ENCODE measurements at places on chromosomes 3 and 15.

DNA sequence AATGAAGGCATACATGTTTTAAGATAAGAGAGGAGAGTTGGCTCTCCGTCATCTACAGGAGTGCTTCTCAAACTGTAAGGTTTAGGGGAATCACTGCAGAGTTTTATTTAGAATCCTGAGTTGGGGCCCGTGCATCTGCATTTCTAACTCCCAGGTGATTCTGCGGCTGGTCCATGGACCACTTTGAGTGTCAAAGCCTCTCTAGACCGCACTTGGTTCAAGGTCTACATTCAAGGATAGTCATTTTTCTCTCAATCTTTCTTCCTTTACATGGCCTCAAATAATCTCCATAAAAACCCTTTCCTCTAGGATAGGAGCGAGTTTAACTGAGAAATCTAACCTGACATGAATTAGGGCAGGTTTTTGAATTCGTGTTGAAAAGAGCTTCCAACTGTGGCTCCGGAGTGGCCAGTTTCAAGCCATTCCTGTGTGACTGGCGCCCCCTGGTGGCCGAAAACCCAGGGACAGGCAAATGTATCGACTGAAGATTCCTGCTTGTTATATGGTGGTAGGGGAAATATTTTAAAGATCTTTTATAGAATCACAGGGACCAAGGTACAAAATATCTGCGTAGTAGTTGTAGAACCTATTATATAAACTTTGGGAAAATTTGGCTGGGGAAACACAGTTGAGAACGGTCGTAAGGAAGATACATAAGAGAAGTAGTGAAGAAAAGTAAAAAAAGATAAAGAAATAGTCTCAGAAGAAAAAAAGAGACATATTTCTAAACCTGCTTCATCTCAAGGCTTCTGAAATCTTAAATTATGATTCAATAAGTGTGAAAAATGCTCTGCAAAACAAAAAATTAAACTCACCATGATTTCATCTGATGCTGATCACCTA, 11.9 kb downstream of the GABRR3 start:
- DNase-seq: no peak

- DNase-seq: no peak
These were observed 480.9 kb downstream of the ZIC1 start for GRCh38 chr3:147890114-147890513.

- no peak for DNase-seq
These were observed 28.3 kb upstream of the TASOR start for GRCh38 chr3:56711344-56711743.

DNA sequence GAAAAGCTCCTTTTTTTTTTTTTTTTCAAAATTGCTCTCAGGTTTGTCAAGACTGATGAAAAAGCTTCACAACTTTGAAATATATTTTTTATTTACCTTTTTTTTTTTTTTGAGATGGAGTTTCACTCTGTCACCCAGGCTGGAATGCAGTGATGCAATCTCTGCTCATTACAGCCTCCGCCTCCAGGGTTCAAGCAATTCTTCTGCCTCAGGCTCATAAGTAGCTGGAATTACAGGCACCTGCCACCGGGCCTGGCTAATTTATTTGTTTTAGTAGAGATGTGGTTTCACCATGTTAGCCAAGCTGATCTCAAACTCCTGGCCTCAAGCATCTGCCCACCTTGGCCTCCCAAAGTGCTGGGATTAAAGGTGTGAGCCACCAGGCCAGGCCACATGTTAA, 1515.0 kb downstream of the OTOL1 start:
- no peak for DNase-seq

GRCh38 chr3:141096164-141096563, 45.0 kb downstream of the SPSB4 start:
- DNase-seq: no peak

- DNase-seq: no peak
These were observed 132.4 kb downstream of the FHIT start for GRCh38 chr3:61118830-61119229.

DNA sequence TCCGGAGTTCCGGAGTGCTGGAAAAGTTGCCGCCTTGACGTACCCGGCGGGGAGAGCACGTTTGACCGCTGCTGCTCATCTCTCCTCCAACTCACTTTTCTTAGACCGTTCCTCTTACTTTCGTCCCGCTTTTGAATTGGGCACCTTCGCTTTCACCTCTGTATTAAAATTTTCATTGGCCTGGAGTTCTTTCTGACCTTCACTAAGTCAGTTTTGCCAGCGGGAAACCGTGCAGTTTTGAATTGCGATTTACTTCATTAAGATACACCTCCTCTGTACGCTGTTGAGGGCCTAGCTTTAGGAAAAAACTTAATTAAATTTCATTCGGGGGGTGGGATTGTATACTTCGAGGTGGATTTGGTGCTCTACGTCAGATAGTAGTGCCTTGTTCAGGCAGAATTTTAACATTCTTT, 1.3 kb downstream of the GMPS start:
- no peak for DNase-seq

- no peak for DNase-seq
These were observed 21.7 kb upstream of the GMNC start for GRCh38 chr3:190883973-190884832.

- DNase-seq: no peak
These were observed 905.8 kb downstream of the IGSF11 start for GRCh38 chr3:118128886-118129285.

DNA sequence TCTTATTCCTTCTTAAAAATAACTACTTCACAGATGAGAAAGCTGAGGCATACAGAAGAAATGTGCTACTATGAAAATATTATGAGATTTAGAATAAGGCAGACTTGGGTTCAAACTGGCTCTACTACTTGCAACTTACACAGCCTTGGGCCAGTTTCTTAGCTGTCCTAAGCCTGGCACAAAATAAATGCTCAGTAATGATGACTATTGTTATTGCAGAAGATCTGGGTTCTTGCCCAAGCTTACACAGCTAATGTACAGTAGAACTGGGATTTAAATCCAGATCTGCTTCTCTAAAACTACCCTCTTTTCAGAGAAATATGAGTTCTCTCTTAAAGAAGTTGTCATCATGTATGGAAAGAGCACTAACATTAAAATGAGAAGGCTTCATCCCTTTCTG, 228.2 kb upstream of the TPRG1 start:
- DNase-seq: no peak

GRCh38 chr3:129432671-129433070, 4.2 kb upstream of the EFCAB12 start:
- DNase-seq: no peak

GRCh38 chr15:67096546-67097294, 31.3 kb downstream of the SMAD3 start:
- DNase-seq: no peak

GRCh38 chr15:20646529-20647142, 105.0 kb upstream of the GOLGA6L6 start:
- DNase-seq: no peak

DNA sequence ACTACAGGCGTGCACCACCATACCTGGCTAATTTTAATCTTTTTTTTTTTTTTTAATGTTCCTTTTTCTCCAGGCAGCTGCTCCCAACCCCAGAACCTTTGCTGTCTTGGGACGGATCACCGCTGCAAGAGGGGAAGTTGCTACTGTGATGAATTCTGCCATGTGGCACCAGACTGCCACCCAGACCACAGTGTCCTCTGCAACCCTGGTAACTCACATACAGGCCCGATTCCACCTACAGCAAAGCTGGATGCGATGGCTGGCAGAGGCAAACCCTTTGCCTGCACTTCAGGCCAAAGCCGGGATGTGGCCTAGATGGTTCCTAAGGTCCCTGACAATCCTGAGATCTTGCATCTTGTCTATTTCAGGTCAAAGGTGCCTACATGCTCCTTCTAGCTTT, 12.7 kb upstream of the MUC20 start:
- DNase-seq: no peak

- no peak for DNase-seq
These were observed 43.2 kb downstream of the DUT start for GRCh38 chr15:48374472-48374871.

DNA sequence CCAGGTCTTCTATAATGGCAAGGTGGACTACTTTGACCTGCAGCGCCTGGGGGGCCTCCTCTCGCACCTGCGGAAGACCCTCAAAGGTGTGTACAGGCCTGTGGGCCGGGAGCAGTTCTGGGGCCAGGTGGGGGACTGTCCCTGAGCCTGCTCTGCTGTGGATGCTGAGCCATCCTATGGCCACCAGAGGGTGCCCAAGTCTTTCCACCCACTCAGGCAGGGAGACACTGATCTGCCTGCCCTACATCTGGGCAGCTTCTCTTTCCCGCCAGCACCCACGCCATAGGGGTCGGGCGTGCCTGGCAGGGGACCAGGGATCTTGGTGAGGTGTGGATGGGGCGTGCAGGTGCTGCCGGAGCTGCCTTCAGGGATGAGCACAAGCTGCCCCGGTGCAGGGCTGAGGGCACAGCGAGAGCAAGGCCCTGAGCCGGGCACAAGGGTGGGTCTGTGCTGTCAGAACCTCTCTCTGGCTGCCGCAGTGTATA, 14.1 kb downstream of the RNF123 start:
- no peak for DNase-seq

DNA sequence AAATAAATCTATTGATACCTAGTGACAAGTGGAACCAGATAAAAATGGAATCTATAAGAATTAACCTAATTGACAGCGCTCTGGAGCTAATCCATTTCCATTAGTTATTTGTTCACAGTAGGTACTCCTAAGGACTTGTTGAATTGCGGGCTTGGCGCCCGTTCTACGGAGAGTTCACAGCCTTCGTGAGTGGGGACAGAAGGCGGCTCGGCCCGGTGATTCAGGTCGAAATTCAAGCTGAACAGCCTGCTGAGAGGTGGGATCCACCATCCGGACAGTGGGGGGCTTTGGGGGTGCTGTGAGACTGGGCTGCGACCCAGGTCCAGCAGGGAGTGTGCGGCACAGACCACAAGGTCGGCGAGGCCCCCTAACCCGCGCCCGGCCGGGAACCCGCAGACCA, 779 bp upstream of the CTNNB1 start:
- no peak for DNase-seq

- DNase-seq: no peak
These were observed 874 bp downstream of the INO80 start for GRCh38 chr15:41115161-41115651.

DNA sequence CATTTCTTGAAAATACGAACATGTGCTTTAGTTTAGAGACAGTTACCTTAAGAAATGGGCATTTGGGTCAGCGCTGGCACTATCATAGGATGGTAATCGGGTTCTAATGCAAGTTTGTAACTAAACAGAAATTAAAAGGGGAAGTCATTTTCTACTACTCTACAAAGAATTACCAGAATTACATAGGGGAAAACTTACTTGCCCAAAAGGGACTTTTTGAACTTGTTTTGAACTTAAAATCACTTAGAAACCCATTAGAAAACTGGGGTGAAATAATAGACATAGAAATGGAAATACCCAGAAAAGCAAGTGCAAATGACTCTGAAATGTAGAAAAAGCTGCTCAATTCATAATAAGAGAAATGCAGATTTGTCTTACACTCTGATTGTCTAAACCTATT, 44.9 kb downstream of the SPATA16 start:
- DNase-seq: no peak

DNA sequence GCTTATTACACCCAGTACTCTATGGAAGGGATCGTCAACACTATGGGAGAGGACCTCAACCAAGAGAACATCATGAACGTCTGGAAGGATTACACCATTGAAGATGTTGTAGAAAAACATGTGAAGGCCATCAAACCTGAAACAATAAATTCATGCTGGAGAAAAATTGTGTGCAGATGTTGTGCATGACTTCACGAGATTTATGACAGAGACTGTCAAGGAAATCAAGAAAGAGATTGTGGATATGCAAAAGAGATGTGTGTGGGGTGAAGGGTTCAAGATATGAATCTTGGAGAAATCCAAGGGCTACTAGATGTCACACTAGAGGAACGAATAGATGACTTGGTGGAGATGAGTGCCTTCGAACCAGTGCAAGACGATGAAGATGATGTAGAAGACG, 3.5 kb upstream of the PARP16 start:
- DNase-seq: no peak

DNA sequence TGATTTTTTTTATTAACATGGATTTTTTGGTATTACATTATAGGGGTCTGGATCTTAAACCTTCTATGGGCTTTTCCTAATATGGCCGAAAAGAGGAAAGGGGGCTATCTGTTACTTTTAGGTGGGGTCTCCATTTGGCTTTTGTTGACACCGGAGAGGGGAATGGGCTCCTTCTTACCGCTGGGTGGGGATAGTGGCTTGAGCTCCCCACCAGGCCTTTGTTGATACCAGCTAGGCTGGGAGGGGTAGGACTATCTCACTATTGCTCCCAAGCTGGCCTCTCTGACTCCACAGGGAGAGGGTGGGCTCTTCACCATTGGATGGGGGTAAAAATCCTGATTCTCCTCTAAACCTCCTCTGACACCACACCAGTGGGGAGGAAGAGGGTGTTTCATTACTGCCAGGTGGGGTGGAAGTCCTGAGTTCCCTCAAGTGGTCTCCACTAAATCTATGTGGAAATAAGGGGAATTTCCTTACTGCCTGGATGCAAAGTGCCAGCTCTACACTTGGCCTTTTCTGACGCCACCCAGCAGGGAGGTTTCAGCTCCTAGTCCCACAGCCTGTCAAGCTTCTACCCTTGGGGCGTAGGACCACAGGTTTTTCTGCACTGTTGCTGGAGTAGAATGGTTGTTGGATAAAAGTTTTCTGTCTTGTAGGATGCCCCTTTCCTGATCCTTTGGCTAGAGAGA, 572.3 kb downstream of the MAGI1 start:
- DNase-seq: no peak

- DNase-seq: no peak
These were observed 60.5 kb upstream of the KLF13 start for GRCh38 chr15:31265871-31266711.

GRCh38 chr15:25950014-25950413, 86.9 kb upstream of the ATP10A start:
- DNase-seq: no peak

- DNase-seq: no peak
These were observed 1.5 kb downstream of the ARHGEF3 start for GRCh38 chr3:56800130-56800831.

DNA sequence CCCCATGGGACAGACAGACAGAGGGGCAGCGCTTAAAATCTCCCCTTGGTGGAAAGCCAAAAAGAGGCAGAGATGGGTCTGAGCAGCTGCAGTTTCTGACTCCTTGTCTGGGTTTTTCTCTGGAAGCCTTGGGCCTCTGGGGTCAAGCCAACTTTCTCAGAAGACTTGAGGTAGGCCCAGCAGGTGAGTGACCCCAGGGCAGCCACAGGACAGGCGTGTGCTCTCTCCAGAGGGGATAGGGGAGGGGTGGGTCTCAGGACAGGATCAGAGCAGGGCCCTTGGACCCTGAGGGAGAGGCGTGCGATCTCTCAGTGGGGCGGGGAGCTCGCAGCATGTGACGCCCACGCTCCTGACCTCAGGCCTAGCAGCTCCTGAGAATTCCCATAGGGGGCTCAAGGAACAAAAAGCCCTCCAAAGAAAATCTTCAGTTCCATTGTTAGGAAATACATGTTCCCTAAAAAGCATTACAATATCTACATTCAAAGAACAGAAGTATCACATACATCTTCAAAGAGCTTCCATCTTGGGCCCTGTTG, 34.6 kb upstream of the DUSP7 start:
- DNase-seq: no peak

- DNase-seq: no peak
These were observed 101.9 kb upstream of the ICE2 start for GRCh38 chr15:60580650-60581376.

Data from cortex of kidney (tissue), 1 donor.